ENCODE measurements at places on chromosomes 2 and 18. TPM values are rescaled to one million over a fixed set of nuclear protein-coding genes. Genes with fewer than 3 reads are reported as not detected.

Gene PLCL1
- polyA plus RNA-seq: 0.81 TPM

Gene CCL20
- 15.9 TPM for polyA plus RNA-seq

Gene PCARE
- polyA plus RNA-seq: not detected

Gene TDRD15
- not detected for polyA plus RNA-seq

Gene SIX3
- not detected for polyA plus RNA-seq

Gene YIPF4
- 39.5 TPM for polyA plus RNA-seq

Gene RALBP1
- polyA plus RNA-seq: 30.4 TPM

Gene KCNE4
- polyA plus RNA-seq: not detected

Gene IL36B
- not detected for polyA plus RNA-seq

Gene GAL3ST2
- polyA plus RNA-seq: 0.03 TPM

Gene COX7A2L
- polyA plus RNA-seq: 337 TPM

Gene POU3F3
- polyA plus RNA-seq: 0.15 TPM

- H3K36me3 ChIP-seq: no peaks in the 10 kb centered on the region
- no peaks in the 10 kb centered on the region for H3K4me1 ChIP-seq
- peaks cover 2% of the 10 kb centered on the region for H3K27me3 ChIP-seq
- no peak overlapping the region for H3K4me3 ChIP-seq
- DNase-seq: no peak
Observed at GRCh38 chr18:57984490-57985115, 59.4 kb upstream of the NEDD4L start.

DNA sequence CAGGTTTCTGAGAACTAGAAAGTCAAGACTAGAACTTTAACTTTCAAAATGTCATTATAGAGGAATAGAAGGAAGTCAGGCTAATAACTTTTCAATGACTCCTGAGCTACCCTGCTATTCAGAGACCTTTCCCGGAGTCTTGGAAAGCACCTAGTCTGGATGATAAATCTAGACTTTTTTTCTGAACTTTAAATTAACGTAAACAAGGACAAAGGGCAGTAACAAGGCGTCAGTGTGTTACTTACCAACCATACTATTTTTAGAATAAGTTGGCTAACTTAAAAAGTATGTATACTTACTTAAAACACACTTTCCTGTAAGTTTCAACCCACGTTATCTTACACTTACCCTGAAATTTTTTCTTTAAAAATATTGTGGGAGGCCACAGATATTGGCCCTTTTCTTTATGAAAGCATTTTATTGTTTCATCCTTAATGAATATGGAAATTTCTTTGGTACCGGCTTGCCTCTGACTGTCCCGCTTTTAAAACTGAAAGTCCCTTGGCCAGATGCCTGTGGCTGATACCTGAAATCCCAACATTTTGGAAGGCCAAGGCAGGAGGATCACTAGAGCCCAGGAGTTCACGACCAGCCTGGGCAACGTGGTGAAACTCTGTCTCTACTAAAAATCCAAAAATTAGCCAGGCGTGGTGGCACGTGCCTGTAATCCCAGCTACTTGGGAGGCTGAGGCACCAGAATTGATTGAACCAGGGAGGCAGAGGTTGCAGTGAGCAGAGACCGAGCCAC, 9.7 kb downstream of the PMAIP1 start:
- H3K4me1 ChIP-seq: no peaks in the 10 kb centered on the region
- peak overlapping the region; percentile 29 for H3K27ac ChIP-seq
- no peaks in the 10 kb centered on the region for H3K27me3 ChIP-seq
- no peaks in the 10 kb centered on the region for H3K36me3 ChIP-seq
- DNase-seq: peak; percentile 12

DNA sequence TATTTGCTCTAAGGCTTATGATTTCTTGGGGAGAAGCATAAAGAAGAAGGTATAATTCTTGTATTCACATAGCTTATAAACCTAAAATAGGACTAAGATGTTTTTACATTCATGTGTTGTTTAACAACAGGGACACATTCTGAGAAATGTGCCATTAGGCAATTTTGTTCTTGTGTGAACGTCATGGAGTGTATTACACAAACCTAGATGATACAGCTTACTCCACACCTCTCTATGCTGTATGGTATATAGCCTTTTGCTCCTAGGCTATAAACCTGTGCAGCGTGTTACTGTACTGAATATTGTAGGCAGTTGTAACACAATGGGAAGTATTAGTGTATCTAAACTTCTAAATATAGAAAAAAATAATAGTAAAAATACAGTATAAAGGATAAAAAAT, 92.1 kb downstream of the PHLPP1 start:
- H3K4me1 ChIP-seq: no peaks in the 10 kb centered on the region
- no peaks in the 10 kb centered on the region for H3K27me3 ChIP-seq
- H3K4me3 ChIP-seq: no peak overlapping the region
- no peak overlapping the region for H3K27ac ChIP-seq
- H3K36me3 ChIP-seq: no peaks in the 10 kb centered on the region
- DNase-seq: no peak

- H3K27me3 ChIP-seq: peaks cover 4% of the 10 kb centered on the region
- H3K4me3 ChIP-seq: no peak overlapping the region
- no peaks in the 10 kb centered on the region for H3K4me1 ChIP-seq
- no peak for DNase-seq
- no peaks in the 10 kb centered on the region for H3K36me3 ChIP-seq
- H3K27ac ChIP-seq: no peak overlapping the region
Observed at GRCh38 chr2:44813165-44813564, 128.3 kb upstream of the SIX3 start.

GRCh38 chr2:237326266-237327171, 87.4 kb downstream of the COL6A3 start:
- H3K27me3 ChIP-seq: no peaks in the 10 kb centered on the region
- DNase-seq: no peak
- H3K4me1 ChIP-seq: no peaks in the 10 kb centered on the region
- H3K4me3 ChIP-seq: no peak overlapping the region
- H3K27ac ChIP-seq: peak overlapping the region; percentile 78

- no peaks in the 10 kb centered on the region for H3K4me1 ChIP-seq
- no peak overlapping the region for H3K4me3 ChIP-seq
- no peak overlapping the region for H3K27ac ChIP-seq
- peaks cover 3% of the 10 kb centered on the region for H3K27me3 ChIP-seq
- peak; percentile 42 for DNase-seq
- no peaks in the 10 kb centered on the region for H3K36me3 ChIP-seq
Observed at GRCh38 chr2:236309669-236310029, 45.4 kb upstream of the ASB18 start.

DNA sequence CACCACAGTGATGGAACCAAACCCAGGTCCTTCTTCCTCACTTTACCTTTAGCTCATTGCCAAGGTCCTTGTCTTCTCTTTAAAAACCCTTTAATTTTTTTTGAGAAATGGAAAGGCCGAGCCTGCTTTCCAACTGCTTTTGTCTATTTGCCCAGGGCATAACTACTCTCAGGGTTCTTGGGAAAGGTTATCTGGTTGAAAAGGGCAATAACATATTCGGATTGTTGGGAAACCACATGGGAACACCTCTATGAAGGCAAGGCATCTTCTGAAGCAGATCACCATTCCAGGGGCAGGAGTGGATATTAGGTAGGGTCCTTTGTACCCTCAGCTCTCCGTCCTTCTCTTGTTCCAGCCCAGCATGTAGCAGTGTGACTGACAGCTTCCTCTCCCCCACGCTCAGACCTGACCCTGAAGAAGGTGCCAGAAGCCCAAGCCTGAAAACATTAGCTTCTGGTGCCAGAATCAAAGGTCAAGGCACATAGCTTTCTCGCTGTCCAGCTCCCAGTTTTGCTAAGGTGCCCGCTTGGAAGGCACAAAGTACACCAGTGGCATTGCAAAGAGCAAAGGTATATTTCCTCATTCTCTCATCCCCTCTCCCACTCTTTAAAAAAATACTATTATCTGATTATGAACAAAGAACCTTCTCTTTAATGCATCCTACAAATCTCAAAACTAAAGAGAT, 123.2 kb upstream of the LINC00305 start:
- no peak overlapping the region for H3K27ac ChIP-seq
- H3K36me3 ChIP-seq: no peaks in the 10 kb centered on the region
- H3K4me3 ChIP-seq: no peak overlapping the region
- DNase-seq: peak; percentile 48

- no peak overlapping the region for H3K27ac ChIP-seq
- DNase-seq: peak; percentile 4
- no peak overlapping the region for H3K4me3 ChIP-seq
- no peaks in the 10 kb centered on the region for H3K36me3 ChIP-seq
- H3K4me1 ChIP-seq: no peaks in the 10 kb centered on the region
Observed at GRCh38 chr2:211181626-211182025, 625.2 kb downstream of the CPS1 start.

DNA sequence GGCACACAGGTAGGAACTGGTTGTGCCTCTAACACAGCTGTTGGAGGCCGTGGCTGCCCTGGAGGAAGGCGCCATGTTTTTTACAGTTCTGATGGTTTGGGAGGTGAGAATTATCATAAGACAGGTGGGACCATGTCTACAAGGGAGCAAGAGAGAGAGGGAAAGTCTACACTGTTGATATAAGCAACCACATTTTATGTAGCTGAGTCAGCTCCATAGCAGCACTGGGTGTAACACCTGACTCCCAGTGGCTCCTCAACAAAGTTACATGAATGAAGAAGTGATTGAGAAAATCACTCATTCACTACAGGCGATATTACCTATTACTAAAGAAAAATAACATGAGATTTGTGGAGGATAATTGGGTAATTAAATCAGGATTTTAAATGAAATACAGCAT, 41.3 kb upstream of the ACAA2 start:
- no peaks in the 10 kb centered on the region for H3K36me3 ChIP-seq
- no peaks in the 10 kb centered on the region for H3K27me3 ChIP-seq
- H3K27ac ChIP-seq: no peak overlapping the region

DNA sequence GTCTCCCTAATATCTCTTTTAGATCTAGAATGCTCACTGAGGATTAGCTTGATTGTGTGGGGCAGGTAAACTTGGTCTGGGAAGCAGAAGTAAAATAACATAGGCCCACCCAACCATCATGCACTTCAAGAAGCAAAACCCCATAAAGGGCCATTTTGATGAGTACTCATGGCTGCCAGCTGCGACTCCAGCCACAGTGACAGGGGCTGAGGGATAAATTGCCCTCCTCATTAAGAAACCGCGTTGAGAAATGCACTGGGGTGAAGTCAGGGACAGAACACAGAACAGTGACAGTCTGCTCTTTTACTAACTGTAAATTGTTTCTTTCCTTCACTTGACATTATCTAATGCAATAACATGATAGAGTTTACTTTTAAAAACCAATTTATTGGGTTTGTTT, 60.2 kb downstream of the RND3 start:
- no peak overlapping the region for H3K27ac ChIP-seq
- no peak overlapping the region for H3K4me3 ChIP-seq

DNA sequence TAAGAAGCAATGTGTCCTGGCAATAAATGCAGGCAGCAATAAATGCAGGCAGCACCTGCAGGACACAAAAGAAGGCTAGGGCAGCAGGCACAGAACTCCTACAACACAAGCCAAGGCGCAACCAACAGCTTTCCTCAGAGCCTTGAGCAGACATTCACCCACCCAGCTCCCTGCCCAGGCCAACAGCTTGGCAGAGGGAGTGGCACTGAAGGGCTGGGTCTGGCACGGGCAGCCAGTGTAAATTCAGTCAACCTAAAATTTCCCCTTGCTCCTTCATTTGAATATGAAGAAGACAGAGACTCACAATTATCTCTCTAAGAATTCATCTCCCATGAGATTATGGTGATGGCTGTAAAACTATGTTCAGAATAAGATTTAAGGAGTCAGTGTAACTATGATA, 35.4 kb downstream of the AAK1 start:
- H3K36me3 ChIP-seq: peaks cover 3% of the 10 kb centered on the region
- H3K27ac ChIP-seq: no peak overlapping the region
- H3K4me3 ChIP-seq: no peak overlapping the region
- no peak for DNase-seq
- H3K27me3 ChIP-seq: no peaks in the 10 kb centered on the region
- H3K4me1 ChIP-seq: peaks cover 2% of the 10 kb centered on the region

DNA sequence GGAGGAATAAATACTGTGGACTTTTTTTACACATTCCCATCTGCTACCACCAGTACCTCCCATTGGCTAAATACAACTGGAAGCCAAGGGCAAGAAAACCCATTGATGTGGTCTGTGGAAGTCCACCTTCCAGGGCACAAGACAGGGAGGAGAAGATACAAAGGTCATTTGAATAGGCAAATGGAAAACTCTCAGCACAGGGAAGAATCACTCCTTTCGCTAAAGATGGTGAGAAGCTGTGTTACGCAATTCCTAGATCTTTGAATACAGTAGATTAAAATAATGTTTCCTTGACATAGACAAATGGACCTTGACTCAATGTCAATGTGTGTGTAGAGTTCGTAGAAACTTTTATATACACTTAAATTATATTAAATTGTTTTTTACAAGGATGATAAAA, 70.9 kb upstream of the ERBB4 start:
- no peaks in the 10 kb centered on the region for H3K36me3 ChIP-seq
- H3K4me3 ChIP-seq: no peak overlapping the region
- no peaks in the 10 kb centered on the region for H3K4me1 ChIP-seq
- no peak overlapping the region for H3K27ac ChIP-seq
- no peak for DNase-seq

- no peaks in the 10 kb centered on the region for H3K4me1 ChIP-seq
- H3K4me3 ChIP-seq: no peak overlapping the region
- peaks cover 11% of the 10 kb centered on the region for H3K36me3 ChIP-seq
Observed at GRCh38 chr2:75666911-75667310, 20.3 kb downstream of the MRPL19 start.

DNA sequence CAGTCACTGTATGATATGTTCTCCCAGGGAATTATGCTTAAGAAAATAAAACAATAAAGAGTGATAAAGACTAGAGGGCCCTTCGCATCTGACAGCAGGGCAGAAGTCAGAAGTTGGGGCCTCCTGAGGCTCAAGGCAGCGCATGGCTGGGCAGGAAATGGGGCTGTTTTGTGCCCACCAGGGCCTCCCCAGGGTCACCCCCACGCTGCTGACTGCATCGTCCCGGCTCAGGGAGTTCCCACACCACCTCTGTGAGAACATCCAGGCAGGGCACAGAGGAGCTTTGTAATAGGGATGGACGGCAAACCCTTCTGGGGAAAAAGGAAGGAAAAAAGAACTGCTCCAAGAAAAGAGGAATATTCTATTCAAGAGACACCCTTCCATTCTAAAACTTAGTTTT, 41.2 kb downstream of the PAX3 start:
- H3K4me1 ChIP-seq: no peaks in the 10 kb centered on the region
- H3K36me3 ChIP-seq: no peaks in the 10 kb centered on the region
- no peak for DNase-seq
- H3K4me3 ChIP-seq: no peak overlapping the region
- H3K27me3 ChIP-seq: peaks cover 3% of the 10 kb centered on the region
- no peak overlapping the region for H3K27ac ChIP-seq

GRCh38 chr2:45382744-45383143, 228.3 kb downstream of the SRBD1 start:
- H3K27ac ChIP-seq: no peak overlapping the region
- no peak overlapping the region for H3K4me3 ChIP-seq
- H3K4me1 ChIP-seq: peaks cover 3% of the 10 kb centered on the region
- H3K36me3 ChIP-seq: no peaks in the 10 kb centered on the region
- DNase-seq: no peak
- no peaks in the 10 kb centered on the region for H3K27me3 ChIP-seq

GRCh38 chr18:23585897-23586248, 433 bp downstream of the NPC1 start:
- no peak for DNase-seq
- H3K4me3 ChIP-seq: peak overlapping the region; percentile 93
- no peaks in the 10 kb centered on the region for H3K27me3 ChIP-seq
- peak overlapping the region; percentile 98 for H3K27ac ChIP-seq
